ENCODE measurements at places on chromosomes 3 and 15. TPM values are rescaled to one million over a fixed set of nuclear protein-coding genes. Genes with fewer than 3 reads are reported as not detected.

DNA sequence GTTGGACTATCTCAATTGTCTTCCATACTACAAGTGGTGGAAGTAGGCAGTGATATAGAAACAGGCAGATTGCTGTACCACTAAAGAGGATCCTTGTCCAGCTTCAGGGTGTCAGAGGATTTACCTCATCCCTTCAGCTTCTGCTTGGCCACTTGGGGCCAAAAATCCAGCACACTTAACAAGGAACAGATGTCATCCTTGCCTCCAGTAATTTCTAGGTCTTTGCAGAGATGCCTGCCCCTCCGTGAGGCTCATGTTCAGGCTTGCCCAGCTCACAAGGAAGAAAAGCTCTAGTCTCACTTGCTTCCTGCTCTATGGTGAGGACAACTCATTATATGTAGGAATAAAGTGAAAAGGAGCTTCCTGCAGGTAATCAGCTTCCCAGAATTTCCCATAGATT lies 510.3 kb downstream of the EPHA3 start:
- H3K27me3 ChIP-seq, result no peaks in the 10 kb centered on the region
- H3K36me3 ChIP-seq, result no peaks in the 10 kb centered on the region
- no peak overlapping the region for H3K27ac ChIP-seq

DNA sequence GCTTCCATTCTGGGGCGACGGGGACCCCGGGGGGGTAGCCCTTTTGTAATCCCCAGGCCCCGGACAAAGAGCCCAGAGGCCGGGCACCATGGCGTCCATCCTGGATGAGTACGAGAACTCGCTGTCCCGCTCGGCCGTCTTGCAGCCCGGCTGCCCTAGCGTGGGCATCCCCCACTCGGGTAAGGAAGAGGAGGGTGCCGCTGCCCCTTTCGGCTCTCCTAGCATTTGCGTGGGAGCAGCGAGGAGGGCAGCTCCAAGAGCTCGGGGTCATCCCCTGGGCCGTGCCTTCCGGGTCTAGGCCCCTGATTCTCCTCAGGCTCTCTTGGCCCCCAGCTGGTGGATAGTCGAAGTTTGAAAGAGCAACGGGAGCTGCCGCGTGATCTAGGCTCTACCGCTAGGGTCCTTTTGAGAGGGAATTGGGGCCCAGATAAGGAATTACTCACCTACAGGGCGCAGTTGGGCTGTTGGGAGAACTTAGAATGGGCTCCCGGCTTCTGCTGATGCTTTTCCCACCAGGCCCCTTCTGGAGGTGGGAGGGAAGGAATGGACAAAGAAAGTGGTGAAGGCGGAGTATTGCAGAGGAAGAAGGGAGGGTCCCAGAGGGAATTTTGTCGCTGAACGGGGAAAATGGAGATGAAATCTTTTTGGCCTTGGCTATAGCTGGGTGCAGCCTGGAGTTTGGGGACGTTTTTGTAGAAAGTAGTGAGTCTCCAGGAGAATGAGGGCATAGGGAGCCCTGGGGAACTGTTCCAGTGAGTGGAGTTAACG lies 615 bp downstream of the VPS18 start:
- H3K4me3 ChIP-seq, result peak overlapping the region; percentile 96
- peaks cover 9% of the 10 kb centered on the region for H3K36me3 ChIP-seq
- peaks cover 21% of the 10 kb centered on the region for H3K4me1 ChIP-seq
- H3K27me3 ChIP-seq, result no peaks in the 10 kb centered on the region
- H3K27ac ChIP-seq, result peak overlapping the region; percentile 86

Gene CGNL1
- total RNA-seq, result 0.10 TPM

Gene GPR87
- not detected for total RNA-seq

Gene EPHB3
- 0.13 TPM for total RNA-seq

Gene CMTM6
- total RNA-seq, result 51.2 TPM

DNA sequence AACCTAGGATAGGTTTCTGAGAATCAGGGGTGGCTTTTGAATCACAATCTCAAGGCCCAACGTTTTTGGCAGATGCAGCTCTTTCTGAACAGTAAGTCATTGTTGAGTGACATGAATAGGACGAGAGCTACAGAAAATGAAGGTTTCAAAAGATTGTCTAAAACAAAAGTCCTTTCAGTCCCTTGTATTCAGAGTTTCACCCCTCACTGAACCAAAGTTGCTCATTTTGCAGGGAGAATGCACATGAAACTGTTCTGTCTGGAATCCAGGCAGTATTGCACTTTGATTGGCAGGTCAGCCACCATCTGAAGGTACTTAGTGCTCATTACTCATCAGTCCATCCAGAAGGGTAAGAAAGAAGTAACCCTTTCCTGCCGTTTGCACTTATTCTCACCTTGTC lies 24.1 kb upstream of the RASGRP1 start:
- H3K4me1 ChIP-seq, result no peaks in the 10 kb centered on the region
- H3K4me3 ChIP-seq, result no peak overlapping the region
- no peaks in the 10 kb centered on the region for H3K36me3 ChIP-seq
- H3K27me3 ChIP-seq, result no peaks in the 10 kb centered on the region
- no peak for DNase-seq

Gene ZPLD1
- not detected for total RNA-seq

GRCh38 chr3:14047027-14047426 lies 77.6 kb downstream of the CHCHD4 start:
- H3K36me3 ChIP-seq, result no peaks in the 10 kb centered on the region
- H3K4me3 ChIP-seq, result no peak overlapping the region
- H3K27ac ChIP-seq, result no peak overlapping the region
- H3K27me3 ChIP-seq, result no peaks in the 10 kb centered on the region
- no peaks in the 10 kb centered on the region for H3K4me1 ChIP-seq

DNA sequence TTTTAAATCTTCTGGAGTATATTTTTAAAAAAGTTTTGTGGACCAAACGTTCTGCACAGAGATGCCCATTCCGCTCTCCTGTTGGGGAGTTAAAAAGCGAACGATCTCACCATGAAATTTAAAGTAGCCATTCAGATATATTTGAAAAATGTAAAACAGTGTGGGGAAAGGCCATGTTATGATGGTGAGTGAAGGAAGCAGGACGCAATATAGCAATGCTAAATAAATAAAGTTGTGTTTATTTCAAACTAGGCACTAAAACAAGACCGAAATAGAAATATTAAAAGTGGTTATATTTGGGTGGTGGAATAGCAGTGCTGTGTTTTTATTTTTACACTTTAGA lies 327 bp upstream of the CCDC13 start:
- peaks cover 5% of the 10 kb centered on the region for H3K4me1 ChIP-seq
- H3K4me3 ChIP-seq, result peak overlapping the region; percentile 74
- no peak for DNase-seq
- no peaks in the 10 kb centered on the region for H3K36me3 ChIP-seq

DNA sequence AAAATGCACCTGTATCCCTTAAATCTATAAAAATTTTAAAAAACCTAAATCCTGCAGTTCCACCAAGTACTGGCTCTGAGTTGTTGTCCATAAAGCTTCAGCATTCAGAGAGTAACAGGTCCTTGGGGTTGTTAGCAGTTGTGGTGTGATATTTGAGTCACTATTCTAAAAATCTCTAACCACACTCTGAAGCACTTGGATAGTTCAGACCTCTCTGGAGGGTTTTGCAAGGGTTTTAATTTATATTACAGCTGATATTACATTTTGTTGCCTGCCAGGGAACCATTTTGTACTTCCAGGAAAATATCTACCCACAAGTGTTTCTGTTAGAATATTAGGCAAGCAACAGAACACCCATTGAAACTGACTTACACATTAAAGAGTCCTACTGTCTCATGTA lies 255.6 kb downstream of the TBL1XR1 start:
- no peak overlapping the region for H3K4me3 ChIP-seq
- H3K27ac ChIP-seq, result no peak overlapping the region
- H3K36me3 ChIP-seq, result no peaks in the 10 kb centered on the region
- no peak for DNase-seq

DNA sequence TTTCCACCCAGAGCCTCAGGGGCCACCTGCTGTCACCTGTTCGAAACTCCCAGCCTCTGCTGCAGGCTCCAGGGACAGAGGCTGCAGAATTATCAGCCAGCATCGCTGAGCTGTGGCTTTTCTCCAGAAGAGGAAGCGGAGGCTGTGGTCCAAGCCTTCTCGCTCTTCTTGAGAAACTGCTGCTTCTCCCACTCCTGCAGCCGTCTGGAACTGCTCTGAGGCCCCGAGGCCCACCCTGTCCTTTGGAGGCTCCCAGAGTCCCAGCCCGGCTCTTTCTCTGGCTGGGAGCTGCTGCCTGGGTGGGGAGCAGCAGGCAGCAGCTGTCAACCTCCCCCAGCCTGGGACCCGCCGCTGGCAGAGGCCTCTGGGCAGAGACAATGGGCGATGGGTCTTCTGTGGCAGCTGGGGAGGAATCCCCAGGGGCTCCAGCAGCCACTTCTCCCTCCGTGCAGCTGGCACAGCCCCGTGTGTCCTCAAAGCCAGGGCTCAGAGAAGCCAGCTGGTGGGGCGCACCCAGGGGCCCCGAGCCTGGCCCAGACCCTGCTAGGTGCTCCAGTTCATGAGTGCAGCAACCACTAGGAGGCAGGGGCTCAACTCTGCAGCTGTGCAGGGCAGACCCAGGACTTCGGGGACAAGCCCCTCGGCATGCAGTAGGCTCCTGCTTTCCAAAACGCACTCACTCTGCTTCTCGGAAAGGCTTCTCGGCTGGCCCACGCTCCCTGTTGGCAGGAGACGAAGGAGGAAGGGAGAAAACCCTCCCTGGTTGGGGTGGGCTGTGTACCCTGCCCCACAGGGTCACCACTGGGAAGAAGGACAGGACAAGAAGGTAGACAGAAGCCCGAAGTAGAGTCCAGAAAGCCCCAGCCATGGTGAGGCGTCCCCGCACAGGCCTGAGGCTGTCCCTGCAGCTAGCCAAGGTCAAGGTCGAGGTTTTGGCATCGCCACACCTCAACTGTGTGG lies 49.9 kb upstream of the FURIN start:
- peaks cover 25% of the 10 kb centered on the region for H3K4me1 ChIP-seq
- no peak overlapping the region for H3K4me3 ChIP-seq
- no peak for DNase-seq

- H3K27ac ChIP-seq, result no peak overlapping the region
- H3K4me3 ChIP-seq, result no peak overlapping the region
- DNase-seq, result no peak
- H3K27me3 ChIP-seq, result no peaks in the 10 kb centered on the region
Observed at GRCh38 chr15:99957642-99958013, 224.4 kb upstream of the LYSMD4 start.

Gene PLA1A
- total RNA-seq, result 4.4 TPM

DNA sequence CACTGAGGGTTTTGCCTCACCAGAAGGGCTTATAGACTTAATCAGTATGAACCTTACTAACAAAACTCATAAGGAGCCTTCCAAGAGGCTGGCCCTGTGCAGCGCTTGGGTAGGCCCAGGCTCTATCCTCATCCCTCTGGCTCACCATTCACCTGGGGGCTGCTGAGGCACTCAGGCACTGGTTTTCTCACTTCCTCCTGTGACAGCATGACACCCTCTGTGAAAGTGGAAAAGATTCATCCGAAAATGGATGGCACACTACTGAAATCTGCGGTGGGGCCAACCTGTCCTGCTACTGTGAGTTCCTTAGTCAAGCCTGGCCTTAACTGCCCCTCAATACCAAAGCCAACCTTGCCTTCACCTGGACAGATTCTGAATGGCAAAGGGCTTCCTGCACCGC lies 41.3 kb downstream of the PSMD6 start:
- peaks cover 18% of the 10 kb centered on the region for H3K36me3 ChIP-seq
- no peaks in the 10 kb centered on the region for H3K4me1 ChIP-seq
- no peaks in the 10 kb centered on the region for H3K27me3 ChIP-seq
- H3K4me3 ChIP-seq, result no peak overlapping the region
- H3K27ac ChIP-seq, result no peak overlapping the region

DNA sequence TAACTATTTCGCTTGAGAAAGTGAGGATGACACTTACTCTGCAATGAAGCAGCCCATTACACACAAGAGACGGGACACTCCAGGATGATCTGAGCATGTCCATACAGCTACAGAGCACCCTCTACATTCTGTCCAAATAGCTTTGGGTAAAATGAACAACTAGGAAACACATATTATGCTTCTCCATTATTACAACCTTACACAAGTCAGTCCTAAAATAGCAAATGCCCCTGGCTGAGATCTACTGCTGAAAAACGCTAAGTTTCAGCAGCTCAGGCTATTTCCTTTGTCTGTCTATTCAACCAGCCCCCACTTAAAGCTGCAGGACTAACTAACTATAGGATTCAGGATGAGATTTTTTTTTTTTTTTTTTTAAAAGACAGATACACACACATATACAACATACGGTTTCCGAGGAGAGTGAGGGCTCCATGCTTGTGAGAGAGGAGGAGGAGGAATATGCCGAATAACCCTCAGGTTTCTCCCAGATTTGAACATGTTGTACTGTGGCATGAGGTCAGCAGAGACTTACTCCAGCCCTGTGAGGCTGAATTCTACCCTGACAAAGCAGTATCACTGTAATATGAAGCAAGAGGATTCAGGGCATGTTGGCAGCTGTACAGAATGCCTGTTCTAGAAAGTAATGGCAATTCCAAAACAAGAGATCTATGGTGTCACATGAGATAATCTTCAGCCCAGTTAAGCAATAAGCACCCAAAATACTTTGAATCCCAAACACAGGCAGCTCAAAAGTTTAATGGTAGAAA lies 117.3 kb upstream of the PLXND1 start:
- H3K4me3 ChIP-seq, result no peak overlapping the region
- H3K36me3 ChIP-seq, result no peaks in the 10 kb centered on the region
- no peak for DNase-seq
- H3K4me1 ChIP-seq, result no peaks in the 10 kb centered on the region
- no peak overlapping the region for H3K27ac ChIP-seq
- no peaks in the 10 kb centered on the region for H3K27me3 ChIP-seq

Gene SI
- not detected for total RNA-seq

All from GM12878 (cell line).